ENCODE measurements at places on chromosomes 2 and 18.

- H3K27ac ChIP-seq = no peak overlapping the region
- no peak for DNase-seq
- peaks cover 13% of the 10 kb centered on the region for H3K4me1 ChIP-seq
- H3K27me3 ChIP-seq = no peaks in the 10 kb centered on the region
- H3K36me3 ChIP-seq = no peaks in the 10 kb centered on the region
Measured at GRCh38 chr18:12995424-12995823, 4.3 kb downstream of the CEP192 start.

DNA sequence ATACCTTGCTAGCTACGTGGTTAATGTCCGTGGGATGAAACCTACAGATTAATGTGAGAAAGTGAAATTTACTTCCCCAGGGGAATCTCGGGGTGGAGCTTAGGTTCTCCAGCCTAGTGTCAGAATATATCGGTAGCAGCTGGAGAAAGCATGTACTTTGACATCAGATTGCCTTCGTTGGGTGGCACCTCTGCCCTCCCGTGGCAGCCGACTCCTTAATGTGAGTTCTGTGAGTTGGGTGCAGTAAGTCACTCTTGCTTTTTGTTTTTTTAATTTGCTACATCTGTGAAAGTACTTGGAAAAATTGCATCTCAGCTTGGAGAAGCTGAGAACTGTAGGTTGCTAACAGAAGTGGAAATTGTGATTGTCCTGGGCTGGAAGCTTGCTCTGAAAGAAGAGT is 3.6 kb downstream of the KLF11 start:
- peaks cover 42% of the 10 kb centered on the region for H3K4me1 ChIP-seq
- no peak for DNase-seq
- no peak overlapping the region for H3K27ac ChIP-seq
- no peak overlapping the region for H3K4me3 ChIP-seq
- H3K36me3 ChIP-seq = peaks cover 14% of the 10 kb centered on the region
- H3K27me3 ChIP-seq = no peaks in the 10 kb centered on the region

GRCh38 chr2:37338933-37339332 is 5.5 kb upstream of the QPCT start:
- no peak for DNase-seq
- H3K4me3 ChIP-seq = no peak overlapping the region
- H3K27ac ChIP-seq = no peak overlapping the region
- H3K4me1 ChIP-seq = peaks cover 13% of the 10 kb centered on the region
- no peaks in the 10 kb centered on the region for H3K27me3 ChIP-seq

- peak; percentile 80 for DNase-seq
- H3K27ac ChIP-seq = peak overlapping the region; percentile 94
- H3K4me3 ChIP-seq = peak overlapping the region; percentile 6
Measured at GRCh38 chr2:219629976-219630695, 2.7 kb downstream of the SLC4A3 start.

- H3K4me1 ChIP-seq = no peaks in the 10 kb centered on the region
- H3K36me3 ChIP-seq = no peaks in the 10 kb centered on the region
- no peaks in the 10 kb centered on the region for H3K27me3 ChIP-seq
- no peak for DNase-seq
- H3K27ac ChIP-seq = no peak overlapping the region
- H3K4me3 ChIP-seq = no peak overlapping the region
Measured at GRCh38 chr2:35428548-35428947, 927.0 kb upstream of the CRIM1 start.

DNA sequence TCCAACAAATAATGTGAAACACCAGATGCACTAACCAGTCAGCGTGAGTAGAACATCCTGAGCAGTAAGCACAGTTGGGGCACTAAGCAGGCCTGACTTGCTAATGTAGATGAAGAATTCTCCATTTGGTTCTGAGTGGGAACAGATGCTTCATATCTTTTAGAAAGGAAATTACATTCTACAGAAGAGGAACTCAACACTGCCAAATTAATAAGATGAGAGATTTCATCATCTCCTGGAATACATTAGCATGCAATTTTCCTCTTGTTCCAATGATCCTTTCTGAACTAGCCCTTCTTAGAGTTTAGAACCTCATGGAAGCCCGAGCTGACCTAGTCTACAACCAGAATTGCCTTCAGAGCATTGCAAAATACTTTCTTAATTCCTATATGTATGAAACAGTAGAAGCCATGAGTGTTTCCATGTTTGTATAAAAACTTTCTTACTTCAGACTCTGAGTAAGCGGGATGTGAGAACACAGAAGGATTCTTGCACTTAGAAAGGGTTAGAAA is 34.8 kb downstream of the COL5A2 start:
- no peaks in the 10 kb centered on the region for H3K27me3 ChIP-seq
- no peak overlapping the region for H3K4me3 ChIP-seq
- DNase-seq = no peak

- no peaks in the 10 kb centered on the region for H3K36me3 ChIP-seq
- no peak overlapping the region for H3K27ac ChIP-seq
- H3K4me3 ChIP-seq = no peak overlapping the region
Measured at GRCh38 chr2:10390369-10390801, 57.7 kb downstream of the ODC1 start.

GRCh38 chr2:117989854-117990438 is 23.9 kb downstream of the CCDC93 start:
- peaks cover 22% of the 10 kb centered on the region for H3K36me3 ChIP-seq
- H3K27me3 ChIP-seq = no peaks in the 10 kb centered on the region
- no peaks in the 10 kb centered on the region for H3K4me1 ChIP-seq
- no peak overlapping the region for H3K27ac ChIP-seq
- no peak overlapping the region for H3K4me3 ChIP-seq

DNA sequence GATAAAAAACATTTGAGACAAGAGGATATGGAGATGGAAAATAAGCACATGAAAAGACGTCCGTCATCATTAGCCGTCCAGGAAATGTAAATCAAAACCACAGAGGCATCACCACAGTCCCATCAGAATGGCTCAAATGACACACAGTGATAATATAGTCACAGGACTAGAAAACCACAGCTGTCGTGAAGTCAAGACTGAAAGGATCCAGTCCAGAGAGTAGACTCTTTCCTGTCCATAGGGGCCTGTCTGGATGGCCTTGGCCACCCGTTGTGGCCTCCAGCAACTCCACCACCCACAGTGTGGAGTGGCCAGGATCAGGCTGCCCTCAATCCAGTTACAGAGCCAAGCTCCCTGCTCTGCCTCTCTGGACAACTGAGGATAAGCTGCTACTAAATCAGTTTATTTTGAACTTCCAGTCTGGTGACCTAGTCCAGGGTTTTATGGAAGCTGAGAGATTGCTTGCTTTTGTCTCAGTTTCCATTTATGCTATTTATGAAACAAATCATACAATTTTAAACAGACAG is 60.4 kb downstream of the RHOB start:
- H3K4me1 ChIP-seq = no peaks in the 10 kb centered on the region
- DNase-seq = peak; percentile 30
- H3K36me3 ChIP-seq = no peaks in the 10 kb centered on the region
- H3K4me3 ChIP-seq = no peak overlapping the region

- no peak for DNase-seq
- H3K4me1 ChIP-seq = peaks cover 8% of the 10 kb centered on the region
- H3K27ac ChIP-seq = no peak overlapping the region
- H3K27me3 ChIP-seq = no peaks in the 10 kb centered on the region
- H3K36me3 ChIP-seq = peaks cover 28% of the 10 kb centered on the region
- H3K4me3 ChIP-seq = no peak overlapping the region
Measured at GRCh38 chr2:231278868-231279267, 80.4 kb downstream of the ARMC9 start.

DNA sequence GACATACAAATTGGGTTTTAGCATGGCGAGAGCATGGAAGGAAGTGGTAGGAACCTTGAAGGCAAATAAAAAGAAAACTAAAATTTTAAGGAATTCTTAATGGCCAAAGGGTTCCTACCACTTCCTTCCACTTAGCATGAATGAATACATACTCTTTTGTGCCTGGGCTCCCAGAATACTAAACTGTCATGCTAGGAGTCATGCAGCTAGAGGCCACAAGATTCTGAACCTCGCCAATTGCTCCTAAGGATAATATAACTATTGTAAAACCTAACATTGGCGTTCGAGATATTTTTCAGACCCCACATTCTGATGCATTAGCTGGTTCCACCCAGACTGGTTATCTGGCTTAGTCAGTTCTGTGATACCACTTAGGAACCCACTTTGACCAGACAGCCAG is 38.6 kb upstream of the ARHGAP25 start:
- H3K4me3 ChIP-seq = no peak overlapping the region
- H3K36me3 ChIP-seq = no peaks in the 10 kb centered on the region
- no peak overlapping the region for H3K27ac ChIP-seq
- no peak for DNase-seq
- no peaks in the 10 kb centered on the region for H3K4me1 ChIP-seq

DNA sequence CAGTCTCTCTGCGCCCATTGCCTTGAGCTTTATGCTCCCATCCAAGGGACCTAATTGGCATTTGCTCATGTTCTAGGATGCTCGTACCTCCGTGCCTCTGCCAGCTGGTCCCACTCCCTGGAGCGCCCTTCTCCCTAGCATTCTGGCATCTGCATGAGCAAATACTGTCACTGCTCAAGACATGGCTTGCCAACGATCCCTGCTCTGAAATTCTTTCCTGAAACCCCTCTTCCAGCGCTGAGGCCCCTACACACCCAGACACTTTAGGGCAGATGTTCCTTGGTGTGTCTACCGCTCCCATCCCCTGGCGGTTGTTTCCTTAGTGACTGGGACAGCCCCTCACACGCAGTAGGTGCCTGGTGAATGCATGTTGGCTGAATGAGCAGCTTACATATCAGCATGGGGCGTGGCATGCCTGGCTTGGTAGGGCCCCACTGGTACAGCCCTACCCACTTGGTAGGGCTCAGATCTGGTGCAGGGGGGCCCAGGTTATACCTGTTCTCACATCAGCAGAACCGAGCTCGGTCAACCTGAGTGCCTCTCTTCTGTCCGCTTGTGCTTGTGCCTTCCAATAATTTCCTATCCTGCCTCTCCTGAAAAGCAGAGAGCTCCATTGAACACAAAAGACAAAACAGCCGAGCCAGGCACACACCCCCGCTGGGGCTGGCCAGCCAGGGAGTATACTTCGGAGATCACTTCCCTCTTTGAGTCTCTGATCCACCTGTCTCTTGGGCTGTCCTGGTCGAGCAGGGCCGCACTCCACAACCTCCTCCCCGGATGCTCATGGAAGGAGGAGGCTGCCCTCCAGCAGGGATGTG is 59.2 kb downstream of the INHBB start:
- no peaks in the 10 kb centered on the region for H3K4me1 ChIP-seq
- H3K27ac ChIP-seq = no peak overlapping the region
- H3K36me3 ChIP-seq = no peaks in the 10 kb centered on the region
- no peak for DNase-seq
- H3K27me3 ChIP-seq = no peaks in the 10 kb centered on the region

GRCh38 chr2:176056406-176056805 is 27.4 kb downstream of the EVX2 start:
- H3K36me3 ChIP-seq = no peaks in the 10 kb centered on the region
- DNase-seq = no peak
- H3K27ac ChIP-seq = no peak overlapping the region
- no peaks in the 10 kb centered on the region for H3K4me1 ChIP-seq

GRCh38 chr18:63155169-63155852 is 164.3 kb downstream of the BCL2 start:
- peak; percentile 72 for DNase-seq
- H3K4me1 ChIP-seq = peaks cover 3% of the 10 kb centered on the region
- no peaks in the 10 kb centered on the region for H3K36me3 ChIP-seq
- peak overlapping the region; percentile 35 for H3K4me3 ChIP-seq
- no peak overlapping the region for H3K27ac ChIP-seq

- no peaks in the 10 kb centered on the region for H3K27me3 ChIP-seq
- DNase-seq = no peak
- no peak overlapping the region for H3K4me3 ChIP-seq
- H3K4me1 ChIP-seq = no peaks in the 10 kb centered on the region
Measured at GRCh38 chr18:72171596-72171995, 372.5 kb downstream of the CBLN2 start.

GRCh38 chr2:200300638-200301314 is 5.7 kb upstream of the SPATS2L start:
- H3K27ac ChIP-seq = no peak overlapping the region
- H3K4me3 ChIP-seq = no peak overlapping the region
- no peak for DNase-seq
- no peaks in the 10 kb centered on the region for H3K4me1 ChIP-seq
- H3K27me3 ChIP-seq = no peaks in the 10 kb centered on the region

DNA sequence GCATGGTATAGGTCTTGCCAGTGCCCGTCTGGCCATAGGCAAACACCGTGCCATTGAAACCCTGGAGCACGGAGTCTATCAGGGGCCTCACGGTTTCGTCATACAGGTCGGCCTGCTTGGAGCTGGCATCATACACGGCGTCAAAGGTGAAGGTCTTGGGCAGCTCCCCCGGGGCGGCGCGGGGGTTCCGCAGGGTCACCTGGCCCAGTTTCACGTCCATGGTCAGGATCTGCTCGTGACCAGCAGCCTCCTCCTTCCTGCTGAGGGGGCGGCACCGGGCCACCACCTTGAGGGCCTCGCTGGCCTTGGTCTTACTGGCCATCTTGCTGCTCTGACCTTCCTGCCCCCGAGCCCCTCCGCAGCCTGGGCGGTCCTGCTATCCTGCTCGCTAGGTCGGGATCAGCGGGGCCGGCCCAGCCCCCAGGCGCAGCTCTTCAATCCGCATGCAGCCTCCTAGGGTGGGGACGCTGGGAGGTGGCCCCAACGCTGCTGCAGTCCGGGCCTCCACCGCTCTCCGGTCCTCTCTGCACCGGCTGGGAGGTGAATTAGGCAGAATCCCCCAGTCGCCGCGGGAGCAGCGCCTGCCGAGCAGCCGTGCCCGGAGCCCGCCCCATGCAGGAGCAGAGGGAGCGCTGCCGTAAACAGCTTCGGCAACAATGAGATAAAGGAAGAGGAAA is 563 bp downstream of the KIF3C start:
- H3K4me3 ChIP-seq = peak overlapping the region; percentile 63
- H3K27ac ChIP-seq = peak overlapping the region; percentile 63
- no peak for DNase-seq
- H3K27me3 ChIP-seq = no peaks in the 10 kb centered on the region

DNA sequence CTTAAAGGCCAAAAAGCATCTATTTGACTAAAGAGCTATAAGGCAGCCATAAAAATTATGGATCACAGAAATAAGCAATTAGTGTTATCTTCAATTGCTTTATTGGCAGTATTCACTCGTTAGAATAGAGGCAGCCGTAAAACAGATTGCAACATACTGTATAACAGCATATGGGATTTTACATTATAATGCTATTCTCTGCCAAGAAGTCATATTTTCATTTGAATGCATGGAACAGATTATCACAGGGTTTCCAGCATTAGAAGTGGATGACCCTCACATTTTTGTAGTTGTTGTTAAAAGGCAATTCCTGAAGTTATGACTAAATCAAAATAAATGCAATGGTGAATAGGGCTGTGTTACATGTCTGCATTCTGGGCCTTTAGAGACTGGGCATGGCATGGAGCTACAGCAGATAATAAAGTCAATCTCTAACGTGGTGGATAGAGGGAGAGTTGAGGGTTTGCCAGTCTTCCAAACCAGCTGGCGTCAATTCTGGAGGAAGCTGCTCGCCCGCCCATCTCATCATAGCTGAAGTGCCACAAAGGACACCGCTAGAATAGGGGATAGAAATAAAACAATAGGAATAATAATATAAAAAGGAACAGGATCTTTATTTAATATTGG is 155.4 kb upstream of the VRK2 start:
- no peaks in the 10 kb centered on the region for H3K27me3 ChIP-seq
- no peak for DNase-seq
- H3K27ac ChIP-seq = no peak overlapping the region
- H3K36me3 ChIP-seq = no peaks in the 10 kb centered on the region
- no peaks in the 10 kb centered on the region for H3K4me1 ChIP-seq
- no peak overlapping the region for H3K4me3 ChIP-seq
